ENCODE measurements at places on chromosomes 16 and 17.

DNA sequence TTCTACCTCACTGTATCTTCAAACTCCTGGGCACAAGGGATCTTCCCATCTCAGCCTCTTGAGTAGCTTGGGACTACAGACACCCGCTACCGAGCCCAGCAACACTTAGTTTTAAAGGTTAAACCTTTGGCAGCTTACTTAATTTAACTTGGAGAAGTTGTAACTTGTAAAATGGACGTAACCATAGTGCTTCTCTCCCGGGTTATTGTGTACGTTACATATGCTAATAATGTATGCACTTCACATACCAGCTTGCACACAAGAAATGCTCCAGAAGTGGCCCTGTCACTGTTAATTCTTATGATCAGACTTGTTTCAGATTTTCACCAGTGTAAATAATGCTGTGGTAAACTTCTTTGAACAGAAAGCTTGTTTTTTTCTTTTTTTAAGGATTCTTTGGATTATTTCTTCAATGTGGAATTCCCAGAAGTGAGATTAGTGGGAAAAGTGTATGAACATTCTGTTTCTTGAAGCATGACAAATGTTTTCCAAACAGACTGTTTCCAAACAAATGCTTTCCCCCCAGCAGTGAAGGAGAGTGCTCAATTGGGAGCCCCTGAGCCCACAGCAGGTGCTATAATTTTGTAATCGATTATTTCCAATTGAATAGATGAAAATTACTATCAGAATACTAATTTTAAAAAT, 61.5 kb downstream of the EPN2 start:
- no peak for DNase-seq

DNA sequence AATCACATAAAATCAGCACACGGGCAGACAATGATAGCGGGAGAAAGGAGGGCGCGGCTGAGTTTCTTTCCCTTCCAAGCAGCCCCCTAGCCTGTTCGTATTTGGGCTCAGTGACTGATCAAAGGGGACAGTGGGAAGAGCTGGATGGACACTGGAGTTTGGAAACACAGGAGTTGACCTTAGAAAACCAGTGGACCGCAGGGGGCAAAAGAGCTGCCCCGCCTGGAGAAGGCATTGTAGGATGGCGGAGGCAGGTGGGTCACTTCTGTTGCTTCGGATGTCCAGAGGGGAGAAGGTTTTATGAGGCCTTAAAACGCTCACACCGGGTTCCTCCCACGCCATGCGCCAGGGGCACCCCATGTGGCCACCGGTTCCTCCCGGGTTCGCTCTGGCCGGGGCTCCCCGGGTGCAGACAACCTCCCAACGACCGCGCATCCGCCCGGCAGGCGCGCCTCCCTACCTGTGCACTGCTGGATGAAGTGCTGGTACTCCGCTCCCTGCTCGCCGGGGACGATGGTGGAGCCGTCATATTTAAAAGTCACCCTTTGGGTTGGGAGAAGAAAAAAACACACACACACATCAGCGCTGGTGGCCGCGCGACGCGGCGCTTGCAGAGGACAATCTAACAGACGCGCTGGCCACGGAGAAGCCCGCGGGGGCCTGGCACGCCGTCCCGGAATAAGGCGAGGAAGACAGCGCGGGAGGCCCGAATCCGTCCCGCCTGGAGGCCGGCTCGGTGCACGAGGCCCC, 662 bp downstream of the COTL1 start:
- no peak for DNase-seq

- no peak for DNase-seq
These were observed 3.2 kb downstream of the PITPNA start for GRCh38 chr17:1559047-1560043.

DNA sequence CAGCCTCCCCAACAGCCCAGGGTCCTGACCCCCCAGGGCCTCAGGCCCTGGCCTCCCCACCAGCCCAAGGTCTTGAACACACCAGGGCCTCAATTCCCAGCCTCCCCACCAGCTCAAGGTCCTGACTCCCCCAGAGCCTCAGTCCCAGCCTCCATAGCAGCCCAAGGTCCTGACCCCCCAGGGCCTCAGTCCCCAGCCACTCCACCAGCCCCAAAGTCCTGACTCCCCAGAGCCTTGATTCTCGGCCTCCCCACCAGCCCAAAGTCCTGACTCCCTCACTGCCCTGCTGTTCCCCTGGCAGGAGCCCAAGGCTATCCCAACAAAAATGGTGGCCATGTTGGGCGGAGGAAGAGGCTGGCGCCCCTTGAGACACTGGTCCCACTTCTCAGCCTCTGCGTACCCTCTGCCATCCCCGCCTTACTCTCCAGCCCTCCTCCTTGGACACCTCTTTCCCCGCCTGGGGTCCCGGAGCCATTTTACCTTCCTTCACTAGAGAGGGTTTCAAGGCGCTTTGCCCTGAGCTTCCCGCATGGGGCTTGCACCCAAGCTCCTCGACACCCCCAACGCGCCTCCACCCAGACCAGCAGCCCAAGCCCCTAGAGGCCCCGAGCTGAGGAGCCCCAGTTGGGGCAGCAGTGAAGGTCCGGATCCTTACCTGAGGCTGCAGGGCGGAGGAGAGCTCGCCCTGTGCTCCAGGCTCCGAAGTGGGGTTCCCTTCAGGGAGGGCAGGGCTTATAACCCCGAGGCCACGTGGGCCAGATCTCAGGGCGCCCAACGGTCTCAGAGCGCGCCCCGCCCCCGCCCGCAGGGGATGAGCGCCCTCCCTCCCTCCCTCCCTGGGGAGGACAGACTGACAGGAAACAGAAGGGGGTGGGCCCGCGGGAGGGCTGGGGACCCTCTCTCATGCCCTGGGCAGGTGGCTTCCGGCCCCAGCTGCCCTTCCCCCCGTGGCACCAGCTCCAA, 3.5 kb upstream of the TSPOAP1 start:
- DNase-seq, result no peak

- no peak for DNase-seq
These were observed 11.9 kb downstream of the IRF8 start for GRCh38 chr16:85910854-85911247.

- no peak for DNase-seq
These were observed 55.7 kb downstream of the PLD6 start for GRCh38 chr17:17150448-17150800.

DNA sequence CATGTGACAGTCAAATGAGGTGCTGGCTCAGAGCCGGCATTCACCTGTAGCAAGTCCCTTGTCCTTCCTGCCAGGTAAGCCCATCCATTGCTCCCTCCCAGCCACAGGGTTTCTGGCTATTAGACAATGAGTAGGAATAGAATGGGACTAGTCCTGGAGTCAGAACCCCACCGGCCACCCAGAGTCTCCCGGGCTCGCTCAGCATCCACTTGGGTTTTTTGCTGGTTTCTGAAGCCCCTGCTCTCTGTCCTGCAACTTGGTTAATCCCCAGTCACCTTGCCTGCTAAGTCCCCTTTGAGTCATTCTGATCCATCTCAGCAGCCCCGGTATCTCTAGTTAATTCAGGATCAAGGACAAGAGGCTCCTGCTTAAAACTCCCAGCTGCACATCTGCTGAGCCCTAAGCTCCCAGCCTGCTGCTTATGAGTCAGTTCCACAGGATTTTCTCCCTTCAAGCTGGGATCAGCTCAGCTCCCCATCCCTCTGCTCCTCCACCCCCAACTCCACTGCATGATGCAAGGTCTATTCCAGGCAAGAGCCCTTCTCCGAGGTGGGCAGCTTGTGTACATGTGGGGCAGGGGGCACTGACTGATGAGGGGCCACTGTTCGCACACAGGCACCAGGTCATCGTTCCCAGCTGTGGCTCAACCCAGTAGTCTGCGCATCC, 19.9 kb upstream of the MRPS23 start:
- DNase-seq, result peak; percentile 93

GRCh38 chr16:85517563-85518179, 95.5 kb upstream of the GSE1 start:
- DNase-seq, result no peak

DNA sequence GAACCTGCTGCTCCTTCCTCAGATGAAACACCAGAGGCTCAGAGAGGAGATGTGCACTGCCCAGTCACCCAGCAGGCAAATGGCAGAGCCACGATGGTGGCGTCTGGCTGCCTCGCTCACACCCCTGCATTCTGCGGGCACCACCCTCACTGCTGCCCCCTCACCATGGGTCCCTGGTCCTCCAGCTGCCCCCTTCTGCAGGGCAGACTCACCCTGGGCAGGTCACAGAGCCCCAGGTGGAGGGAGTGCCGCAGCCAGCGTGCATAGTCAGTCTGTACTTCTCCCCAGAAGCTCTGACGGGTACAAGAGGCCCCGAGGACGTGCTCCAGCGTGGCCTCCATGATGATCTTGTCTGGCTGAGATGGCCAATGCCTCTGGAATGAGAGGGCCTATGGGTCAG, 52.9 kb downstream of the RMI2 start:
- no peak for DNase-seq

- peak; percentile 65 for DNase-seq
These were observed 5.9 kb downstream of the BBS2 start for GRCh38 chr16:56513972-56514371.

- no peak for DNase-seq
These were observed 19.5 kb downstream of the SLC7A6OS start for GRCh38 chr16:68291227-68291626.

DNA sequence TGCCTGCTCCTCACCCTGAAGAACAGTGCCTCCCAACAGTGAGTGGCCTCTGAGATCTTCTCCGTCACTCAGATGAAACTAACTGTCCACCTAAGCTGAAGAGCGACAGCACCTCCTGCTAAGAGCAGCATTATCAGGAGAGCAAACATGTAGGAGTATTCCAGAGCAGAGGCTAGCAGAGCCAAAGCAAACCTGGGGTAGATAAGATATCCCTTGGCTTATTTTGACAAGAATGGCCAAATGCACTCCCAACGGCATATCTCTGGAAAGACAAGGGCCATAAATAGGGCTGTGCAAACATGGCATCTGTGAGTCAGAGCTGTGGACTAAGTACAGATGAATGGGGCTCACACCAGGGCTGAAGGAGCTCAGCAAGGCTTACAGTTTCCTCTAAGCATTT, 96.3 kb downstream of the NDEL1 start:
- DNase-seq, result no peak

- no peak for DNase-seq
These were observed 265.6 kb upstream of the GOT2 start for GRCh38 chr16:58999762-59000161.

DNA sequence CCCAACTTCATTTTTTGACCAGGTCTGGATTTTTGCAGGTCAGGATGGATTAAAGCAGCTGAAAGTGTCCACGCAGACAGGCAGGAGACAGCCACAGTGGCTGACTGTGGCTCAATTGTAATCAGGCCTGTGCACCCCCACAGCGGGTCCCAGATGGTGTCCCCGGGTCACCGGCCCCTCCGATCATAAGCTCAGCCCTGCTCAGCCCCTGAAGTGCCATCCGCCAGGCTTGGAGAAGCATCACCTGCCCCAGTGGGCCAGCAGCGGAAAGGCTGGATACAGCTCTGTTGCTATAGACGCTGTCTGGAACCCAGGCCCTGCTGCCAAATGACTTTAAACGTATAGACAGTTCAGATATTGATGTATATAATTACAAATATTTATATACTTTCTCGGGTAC, 60.6 kb downstream of the RPH3AL start:
- DNase-seq, result no peak

DNA sequence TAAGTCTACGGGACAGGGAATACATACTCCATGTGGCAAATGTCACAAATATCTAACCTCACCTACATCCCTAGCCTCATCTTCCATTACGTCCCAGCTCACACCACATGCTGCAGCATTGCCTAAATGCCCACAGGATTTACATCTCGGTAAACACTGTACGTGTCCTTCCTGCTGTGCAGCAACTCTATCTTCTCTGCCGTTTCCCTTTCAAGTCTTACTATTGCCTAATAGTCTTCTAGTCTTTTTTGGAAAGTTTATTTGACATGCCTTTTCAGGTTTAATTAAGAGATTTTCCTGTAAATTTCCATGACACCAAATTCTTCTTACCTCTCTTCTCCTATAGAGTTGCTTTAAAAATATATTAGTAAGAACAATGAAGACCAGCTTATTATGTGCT, 120.5 kb downstream of the HS3ST4 start:
- no peak for DNase-seq

- peak; percentile 77 for DNase-seq
These were observed 144.7 kb upstream of the IRX3 start for GRCh38 chr16:54431041-54431996.

DNA sequence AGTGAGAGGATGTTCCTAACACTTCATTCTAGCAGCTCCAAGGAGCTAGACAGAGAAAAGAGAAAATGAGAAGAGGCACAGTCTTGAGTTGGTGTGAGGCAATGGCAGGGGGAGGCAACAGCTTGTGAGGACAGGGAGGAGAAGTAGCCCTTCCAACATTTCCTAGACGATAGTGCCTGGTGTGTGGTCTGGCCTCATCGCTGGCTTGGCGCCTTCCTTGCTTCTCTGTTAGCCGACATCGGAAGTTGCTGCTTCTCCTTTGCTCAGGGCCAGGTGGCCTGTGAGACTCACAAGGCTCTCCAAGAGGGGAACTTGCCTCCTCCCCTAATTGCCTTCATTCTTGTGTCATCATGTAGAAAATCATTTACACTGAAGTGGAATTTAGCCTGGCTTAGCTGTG, 208.7 kb downstream of the MAP2K4 start:
- DNase-seq, result no peak

GRCh38 chr16:17748044-17748719, 277.4 kb upstream of the XYLT1 start:
- DNase-seq, result no peak

DNA sequence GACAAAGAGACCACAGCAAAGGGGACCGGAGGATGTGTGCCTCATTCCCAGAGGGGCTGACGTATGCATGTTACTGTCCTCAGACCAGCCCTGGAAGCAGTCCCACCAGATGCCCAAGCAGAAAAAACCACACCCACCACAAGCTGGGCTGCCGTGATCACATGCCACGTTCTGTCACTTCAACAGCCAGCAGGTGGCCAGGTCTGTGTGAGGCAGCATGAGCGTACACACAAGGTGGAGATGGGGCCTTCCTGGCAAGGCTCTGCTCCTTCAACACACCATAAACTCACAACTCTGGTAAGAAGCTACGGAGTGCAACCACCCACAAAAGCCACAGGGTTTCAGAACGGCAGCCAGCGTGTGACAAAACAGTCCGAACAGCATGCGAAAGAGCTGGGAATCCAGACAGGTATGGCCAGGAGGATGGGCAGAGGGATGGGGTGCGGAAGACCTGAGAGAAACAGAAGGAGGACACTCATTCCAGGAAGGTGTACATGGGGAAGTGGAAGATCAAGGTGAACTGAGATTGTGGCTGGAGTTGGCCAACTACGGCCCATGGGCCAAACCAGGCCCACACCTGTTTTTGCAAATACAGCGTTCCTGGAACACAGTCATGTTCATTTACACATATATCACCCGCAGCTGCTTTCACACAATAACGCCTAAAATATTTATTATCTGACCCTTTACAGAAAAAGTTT, 27.9 kb downstream of the MBTPS1 start:
- no peak for DNase-seq

- DNase-seq, result no peak
These were observed 15.0 kb upstream of the MYLK3 start for GRCh38 chr16:46763147-46763546.

Data from fibroblast of skin of right quadriceps (primary cell).